ENCODE measurements at places on chromosomes 1 and 21.

DNA sequence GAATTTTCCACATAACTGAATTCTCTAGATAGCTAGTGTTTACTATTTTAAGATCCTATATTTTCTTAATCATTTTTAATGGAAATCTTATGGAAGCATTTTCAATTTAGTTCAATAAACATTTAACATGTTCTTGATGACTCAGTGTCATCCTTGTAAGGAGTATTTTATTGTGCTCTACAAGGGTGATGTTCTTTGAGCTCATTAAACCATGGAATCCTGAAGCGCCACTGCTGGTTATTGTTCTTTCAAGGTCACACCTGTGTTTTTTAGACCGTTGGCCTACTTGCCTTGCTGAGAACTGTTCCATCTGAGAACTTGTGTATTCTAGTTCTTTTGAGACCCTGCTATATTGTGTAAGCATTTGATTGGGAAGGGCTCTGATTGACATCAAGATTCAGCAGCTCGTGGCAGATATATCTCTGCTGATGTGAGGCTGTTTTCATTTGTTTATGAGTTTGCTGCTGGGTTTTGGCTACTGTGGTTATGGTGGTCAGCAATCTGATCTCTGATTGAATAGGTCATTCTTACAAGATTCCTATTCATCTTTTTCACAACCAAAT is 132.0 kb downstream of the GIPC2 start:
- H3K27ac ChIP-seq, result no peak overlapping the region
- H3K4me3 ChIP-seq, result no peak overlapping the region
- H3K27me3 ChIP-seq, result no peaks in the 10 kb centered on the region
- H3K4me1 ChIP-seq, result no peaks in the 10 kb centered on the region
- no peaks in the 10 kb centered on the region for H3K36me3 ChIP-seq

DNA sequence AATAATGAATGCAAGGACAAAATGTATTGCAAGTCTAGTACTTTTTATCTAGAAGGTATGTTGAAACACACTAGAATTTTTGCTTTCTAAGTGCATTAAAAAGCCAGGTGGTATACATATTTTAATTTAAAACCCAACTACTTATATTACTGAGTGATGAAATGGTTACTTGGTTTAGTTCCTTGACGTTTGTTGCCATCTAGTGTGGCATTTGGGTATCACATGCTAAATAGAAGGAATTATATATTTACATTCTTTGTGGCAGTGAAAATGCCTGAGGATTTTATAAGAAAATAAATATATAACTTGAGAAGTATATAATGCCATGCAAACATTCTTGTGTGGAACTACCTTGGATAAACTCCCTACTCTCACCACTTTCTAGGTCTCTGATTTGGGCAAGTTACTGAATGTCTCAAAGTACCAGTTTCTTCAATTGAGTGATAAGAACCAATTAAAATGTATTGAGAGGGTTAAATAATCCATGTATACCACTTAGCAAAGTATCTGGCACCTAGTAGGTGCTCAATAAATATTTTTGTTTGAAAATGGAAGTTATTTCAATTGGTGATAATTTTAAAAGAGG is 69.6 kb downstream of the SDCCAG8 start:
- H3K27me3 ChIP-seq, result no peaks in the 10 kb centered on the region
- no peaks in the 10 kb centered on the region for H3K4me1 ChIP-seq
- peak; percentile 35 for DNase-seq
- no peak overlapping the region for H3K4me3 ChIP-seq
- H3K27ac ChIP-seq, result no peak overlapping the region
- no peaks in the 10 kb centered on the region for H3K36me3 ChIP-seq

- H3K4me1 ChIP-seq, result peaks cover 40% of the 10 kb centered on the region
- DNase-seq, result no peak
- peak overlapping the region; percentile 93 for H3K27ac ChIP-seq
- peaks cover 17% of the 10 kb centered on the region for H3K36me3 ChIP-seq
These were observed 852 bp downstream of the TMEM50A start for GRCh38 chr1:25338986-25339385.

DNA sequence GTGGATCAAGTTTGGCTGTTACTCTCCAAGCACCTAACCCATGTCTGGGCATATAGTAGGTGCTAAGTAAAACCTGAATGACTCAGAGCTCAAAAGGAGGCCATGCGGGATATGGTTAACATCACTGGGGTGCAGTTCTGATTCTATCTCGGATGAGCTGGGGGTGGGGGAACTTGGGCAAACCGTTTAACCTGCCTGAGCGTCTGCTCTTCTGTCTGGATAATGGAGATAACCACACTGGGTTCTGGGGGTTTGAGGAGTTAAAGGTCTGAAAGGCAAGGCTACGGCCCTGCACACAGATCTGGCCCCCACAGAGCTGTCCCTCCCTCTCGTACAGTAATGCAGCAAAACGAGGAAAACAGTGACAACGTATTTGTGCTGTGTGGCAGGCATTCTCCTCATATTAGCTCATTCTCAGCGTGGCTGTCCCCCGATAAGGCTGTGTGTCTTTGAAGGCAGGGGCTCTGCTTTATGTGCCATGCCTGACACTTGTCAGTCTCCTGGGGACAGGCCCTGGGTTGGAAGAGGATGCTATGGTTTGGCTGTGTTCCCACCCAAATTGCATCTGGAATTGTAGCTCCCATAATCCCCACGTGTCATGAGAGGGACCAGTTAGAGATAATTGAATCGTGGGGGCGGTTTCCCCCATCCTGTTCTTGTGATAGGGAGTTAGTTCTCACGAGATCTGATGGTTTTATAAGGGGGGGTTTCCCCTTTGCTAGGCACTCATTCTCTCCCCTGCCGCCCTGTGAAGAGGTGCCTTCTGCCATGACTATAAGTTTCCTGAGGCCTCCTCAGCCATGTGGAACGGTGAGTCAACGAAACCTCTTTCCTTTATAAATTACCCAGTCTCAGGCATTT is 6.8 kb upstream of the ALDH4A1 start:
- H3K4me3 ChIP-seq, result no peak overlapping the region
- peaks cover 48% of the 10 kb centered on the region for H3K4me1 ChIP-seq
- no peak for DNase-seq

GRCh38 chr1:113787663-113788062 is 24.6 kb downstream of the RSBN1 start:
- peaks cover 59% of the 10 kb centered on the region for H3K4me1 ChIP-seq
- H3K27me3 ChIP-seq, result no peaks in the 10 kb centered on the region
- peaks cover 2% of the 10 kb centered on the region for H3K36me3 ChIP-seq

DNA sequence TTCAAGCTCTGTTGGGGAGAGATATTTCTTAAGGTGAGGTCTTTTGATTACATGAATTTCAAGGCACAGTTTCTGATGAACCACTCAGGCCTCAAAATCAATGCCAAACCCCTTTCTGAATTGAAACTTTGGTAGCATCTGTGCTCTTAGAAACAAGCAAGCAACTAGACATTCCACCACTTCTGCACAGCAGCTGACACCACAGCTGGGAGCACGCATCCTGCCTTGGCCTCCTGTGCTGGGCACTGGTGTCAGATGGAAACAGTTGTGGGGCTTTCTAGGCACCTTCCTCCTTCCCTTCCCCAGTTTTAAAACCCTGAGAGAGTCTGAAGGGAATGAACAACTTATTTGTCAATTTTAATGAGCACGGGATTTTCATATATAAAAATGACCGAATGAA is 360.2 kb downstream of the ADGRL2 start:
- no peak overlapping the region for H3K4me3 ChIP-seq
- no peak overlapping the region for H3K27ac ChIP-seq
- H3K27me3 ChIP-seq, result no peaks in the 10 kb centered on the region
- H3K4me1 ChIP-seq, result peaks cover 14% of the 10 kb centered on the region
- DNase-seq, result no peak

- peaks cover 46% of the 10 kb centered on the region for H3K27me3 ChIP-seq
- H3K27ac ChIP-seq, result no peak overlapping the region
- no peaks in the 10 kb centered on the region for H3K36me3 ChIP-seq
These were observed 159.6 kb upstream of the COA6 start for GRCh38 chr1:234213658-234214128.

DNA sequence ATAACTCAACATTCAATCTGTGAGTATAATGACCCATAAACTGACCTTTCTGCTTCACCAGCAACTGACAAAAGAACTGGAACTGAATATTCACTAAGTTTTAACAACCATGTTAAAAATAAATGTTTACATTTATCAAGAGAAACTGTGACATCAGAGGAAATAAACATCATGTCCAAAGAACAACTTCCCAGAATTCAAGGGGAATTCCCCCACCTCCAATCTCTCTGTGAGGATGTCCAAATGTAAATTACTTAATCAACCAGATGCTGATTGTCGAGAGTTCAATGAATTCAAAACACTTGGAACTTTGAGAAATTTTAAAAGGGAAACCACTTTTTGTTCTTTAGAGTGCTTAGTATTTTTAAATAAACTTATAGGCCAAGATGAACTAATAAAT is 365.6 kb upstream of the ADGRL2 start:
- H3K36me3 ChIP-seq, result no peaks in the 10 kb centered on the region
- DNase-seq, result no peak
- no peak overlapping the region for H3K27ac ChIP-seq
- H3K4me3 ChIP-seq, result no peak overlapping the region

GRCh38 chr1:157773493-157774350 is 3.2 kb downstream of the FCRL2 start:
- H3K36me3 ChIP-seq, result no peaks in the 10 kb centered on the region
- H3K27ac ChIP-seq, result no peak overlapping the region
- DNase-seq, result no peak
- H3K4me3 ChIP-seq, result no peak overlapping the region
- no peaks in the 10 kb centered on the region for H3K4me1 ChIP-seq

All from activated T-cell treated with anti-CD3 and anti-CD28 coated beads, Interleukin-2, amount 50 U/mL, for 72 hours (primary cell).